Smooth muscle cell of the umbilical artery (primary cell): ENCODE measurements at places on chromosomes 13 and 19. TPM values are rescaled to one million over a fixed set of nuclear protein-coding genes. Genes with fewer than 3 reads are reported as not detected.

The NCAN gene
- not detected in 2 replicates for total RNA-seq

The NMRK2 gene
- not detected in 2 replicates for total RNA-seq

The PPM1N gene
- total RNA-seq = 0.46 and 0.59 TPM in 2 replicates

The EBI3 gene
- total RNA-seq = 0.28 and 0.30 TPM in 2 replicates

The CADM4 gene
- 1.8 and 3.8 TPM in 2 replicates for total RNA-seq

The CEACAM7 gene
- total RNA-seq = not detected in 2 replicates

The CGB3 gene
- not detected in 2 replicates for total RNA-seq

The SSC5D gene
- 13.7 and 16.0 TPM in 2 replicates for total RNA-seq

The SHISA7 gene
- total RNA-seq = not detected in 2 replicates

The SYCN gene
- total RNA-seq = not detected in 2 replicates

The CD37 gene
- under 0.01 TPM in 1 of 2 replicates, not detected in the other for total RNA-seq

The FFAR2 gene
- not detected in 2 replicates for total RNA-seq

The CD209 gene
- total RNA-seq = not detected in 2 replicates

The GAPDHS gene
- total RNA-seq = not detected in 2 replicates

The LGALS7B gene
- total RNA-seq = not detected in 2 replicates

The PLK5 gene
- total RNA-seq = 0.14 TPM in 1 of 2 replicates, not detected in the other

The SLC25A23 gene
- 53.7 and 113 TPM in 2 replicates for total RNA-seq

The ZFP36 gene
- 0.59 and 1.2 TPM in 2 replicates for total RNA-seq

The DIRAS1 gene
- 0.59 and 1.0 TPM in 2 replicates for total RNA-seq

The SULT2B1 gene
- not detected in 2 replicates for total RNA-seq

The MEIS3 gene
- 46.6 and 51.7 TPM in 2 replicates for total RNA-seq

The LGALS4 gene
- not detected in 2 replicates for total RNA-seq

The B9D2 gene
- 2.6 and 3.9 TPM in 2 replicates for total RNA-seq

The LGI4 gene
- total RNA-seq = under 0.01 and 0.05 TPM in 2 replicates

The GPR12 gene
- not detected in 2 replicates for total RNA-seq

The LILRA1 gene
- total RNA-seq = not detected in 2 replicates

The NFIC gene
- 38.3 and 102 TPM in 2 replicates for total RNA-seq

The CCDC169 gene
- 5.6 and 5.9 TPM in 2 replicates for total RNA-seq

The LRP3 gene
- total RNA-seq = 24.6 and 40.9 TPM in 2 replicates

The RB1 gene
- 24.3 and 37.9 TPM in 2 replicates for total RNA-seq

The DUXA gene
- total RNA-seq = not detected in 2 replicates
